Fibroblast of skin of back (primary cell): ENCODE measurements at places on chromosomes 16 and 17.

GRCh38 chr16:57004387-57005250 lies 15.3 kb downstream of the NLRC5 start:
- DNase-seq: no peak

- peak; percentile 68 for DNase-seq
Observed at GRCh38 chr17:68777243-68777855, 176.2 kb upstream of the FAM20A start.

GRCh38 chr17:6479622-6480302 lies 35.5 kb downstream of the PIMREG start:
- no peak for DNase-seq

DNA sequence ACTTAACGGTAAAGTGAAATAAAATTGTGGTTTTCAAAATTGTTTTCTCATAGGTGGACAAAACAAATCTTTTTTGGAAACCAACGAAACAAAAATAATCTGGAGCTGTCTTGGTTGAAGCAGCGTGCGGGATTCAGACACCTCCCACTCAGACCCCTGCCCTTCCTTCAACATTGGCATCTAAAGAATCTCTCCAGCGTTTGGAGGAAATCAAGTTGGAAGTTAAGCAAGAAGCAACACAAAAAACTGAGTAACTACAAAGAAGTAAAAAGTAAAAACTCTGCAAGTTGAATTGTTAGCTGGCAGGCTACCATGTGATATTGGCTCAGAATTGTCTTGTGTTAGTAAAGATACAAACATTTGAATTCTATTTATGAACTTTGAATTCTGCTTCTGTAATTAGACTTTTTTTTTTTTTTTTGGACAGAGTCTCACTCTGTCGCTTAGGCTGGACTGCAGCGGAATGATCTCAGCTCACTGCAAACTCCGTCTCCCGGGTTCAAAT lies 361.0 kb upstream of the PMFBP1 start:
- DNase-seq: peak; percentile 8

GRCh38 chr17:39650121-39650579 lies 13.2 kb downstream of the STARD3 start:
- no peak for DNase-seq

- DNase-seq: no peak
Observed at GRCh38 chr17:67050471-67051154, 6.3 kb downstream of the CACNG1 start.

DNA sequence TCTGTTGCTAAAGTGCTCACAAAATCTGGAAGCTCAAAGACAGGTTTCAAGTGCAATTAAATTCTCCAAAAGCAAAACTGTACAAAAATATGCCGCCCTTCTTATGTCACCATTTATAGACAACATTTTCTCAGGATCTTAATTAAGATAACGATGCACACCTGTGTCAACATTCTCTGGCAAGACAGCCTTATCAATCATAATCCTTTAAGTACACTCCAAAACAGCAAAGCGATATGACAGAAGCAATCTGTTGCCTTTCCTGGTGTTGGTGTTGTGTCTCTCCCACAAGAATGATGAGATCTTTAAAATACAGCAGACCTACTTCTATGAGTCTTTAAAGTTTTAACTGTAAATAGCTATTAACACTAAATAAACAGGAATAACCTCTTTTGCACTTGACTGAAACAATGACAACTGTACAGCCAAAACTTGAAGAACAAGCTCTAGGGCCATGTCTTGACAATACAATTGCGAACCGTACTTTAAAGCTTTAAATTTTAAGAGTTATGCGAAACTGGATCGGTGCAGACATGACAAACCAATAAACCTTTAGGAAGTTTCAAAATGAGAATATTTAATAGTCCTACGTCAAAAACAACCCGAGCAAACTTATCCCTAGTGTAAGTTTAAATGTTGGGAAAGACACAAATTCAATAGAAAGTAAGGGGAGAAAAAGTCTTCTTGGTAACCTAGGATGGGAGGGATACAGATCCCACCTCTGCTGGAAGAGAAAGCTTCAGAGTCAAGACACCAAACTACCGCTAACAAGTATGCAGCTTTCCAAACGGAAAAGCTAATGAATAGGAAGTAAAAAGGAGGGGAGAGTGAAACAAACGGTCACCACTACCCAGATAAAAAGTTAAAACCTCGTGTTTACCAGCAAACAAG lies 3.3 kb upstream of the IRX5 start:
- peak; percentile 12 for DNase-seq

DNA sequence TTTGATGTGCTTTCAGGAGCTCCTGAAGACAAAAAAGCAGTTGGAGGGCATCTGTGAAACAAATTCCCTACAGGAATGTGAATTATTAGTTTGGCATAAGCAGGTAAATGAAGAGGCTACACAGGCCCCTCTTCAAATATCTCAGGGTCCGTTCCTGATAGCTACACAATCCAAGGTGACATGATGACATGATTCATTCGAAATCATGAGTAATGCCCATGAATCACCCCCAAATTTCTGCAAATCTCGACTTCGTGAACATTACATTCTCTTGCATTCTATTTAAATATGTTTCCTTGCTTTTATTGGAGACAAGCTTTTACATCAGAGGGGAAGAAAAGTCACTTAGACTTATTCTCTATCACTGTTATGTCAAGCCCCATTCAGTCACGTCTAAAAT lies 22.3 kb downstream of the GAN start:
- DNase-seq: no peak

GRCh38 chr16:81647527-81647926 lies 131.6 kb upstream of the PLCG2 start:
- peak; percentile 89 for DNase-seq

DNA sequence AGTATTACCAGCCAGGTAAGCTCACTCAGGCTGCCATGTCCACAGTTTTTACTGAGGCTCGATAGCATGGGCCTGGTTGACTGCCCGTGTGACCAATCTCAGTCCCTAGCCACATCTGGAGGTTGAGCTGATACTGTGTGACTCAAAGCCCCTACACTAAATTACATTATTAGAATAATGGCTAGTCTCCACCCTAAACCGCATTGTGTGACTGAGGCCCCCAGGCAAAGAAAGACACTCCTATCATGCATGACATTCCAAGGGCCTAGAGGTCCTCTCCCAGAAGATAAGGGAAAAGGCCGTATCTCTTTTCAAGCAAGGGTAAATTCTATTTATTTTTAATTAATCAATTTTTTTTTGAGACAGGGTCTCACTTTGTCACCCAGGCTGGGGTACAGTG lies 505.3 kb downstream of the HAPSTR1 start:
- no peak for DNase-seq

DNA sequence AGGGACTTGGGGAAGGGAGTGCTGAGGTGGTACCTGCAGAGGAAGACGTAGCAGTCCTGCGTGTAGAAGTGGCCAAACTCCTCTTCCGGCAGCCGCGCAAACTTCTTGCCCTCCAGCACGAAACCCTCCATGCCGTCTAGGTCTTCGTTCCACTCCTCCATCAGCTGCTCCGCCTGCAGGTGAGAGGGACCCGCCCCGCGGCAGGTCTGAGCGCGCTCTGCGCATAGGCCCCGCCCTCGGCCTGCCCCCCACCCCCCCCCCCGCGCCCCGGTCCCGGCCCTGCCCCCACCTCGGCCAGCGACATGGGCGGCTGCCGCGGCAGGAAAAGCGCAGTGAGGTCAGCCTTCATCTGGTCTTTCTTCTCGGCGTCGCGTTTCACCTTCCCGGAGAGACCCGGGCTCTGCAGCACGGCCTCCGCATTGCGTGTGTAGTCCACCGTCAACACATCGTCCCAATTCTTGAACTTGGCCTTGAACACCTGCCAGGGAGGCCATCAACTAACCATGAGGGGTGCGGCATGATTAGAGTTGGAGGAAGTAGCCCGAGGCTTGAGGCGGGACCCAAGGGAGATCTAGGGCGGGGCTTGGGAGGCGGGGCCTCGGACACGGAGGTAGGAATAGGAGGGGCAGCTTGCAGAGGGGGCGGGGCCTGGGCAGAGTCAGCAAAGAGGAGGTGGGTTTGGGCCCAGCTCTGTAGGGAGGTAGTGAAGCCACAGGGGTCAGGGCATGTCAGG lies 11.5 kb downstream of the FLII start:
- DNase-seq: peak; percentile 37

GRCh38 chr16:84294117-84294516 lies 561 bp upstream of the WFDC1 start:
- no peak for DNase-seq

DNA sequence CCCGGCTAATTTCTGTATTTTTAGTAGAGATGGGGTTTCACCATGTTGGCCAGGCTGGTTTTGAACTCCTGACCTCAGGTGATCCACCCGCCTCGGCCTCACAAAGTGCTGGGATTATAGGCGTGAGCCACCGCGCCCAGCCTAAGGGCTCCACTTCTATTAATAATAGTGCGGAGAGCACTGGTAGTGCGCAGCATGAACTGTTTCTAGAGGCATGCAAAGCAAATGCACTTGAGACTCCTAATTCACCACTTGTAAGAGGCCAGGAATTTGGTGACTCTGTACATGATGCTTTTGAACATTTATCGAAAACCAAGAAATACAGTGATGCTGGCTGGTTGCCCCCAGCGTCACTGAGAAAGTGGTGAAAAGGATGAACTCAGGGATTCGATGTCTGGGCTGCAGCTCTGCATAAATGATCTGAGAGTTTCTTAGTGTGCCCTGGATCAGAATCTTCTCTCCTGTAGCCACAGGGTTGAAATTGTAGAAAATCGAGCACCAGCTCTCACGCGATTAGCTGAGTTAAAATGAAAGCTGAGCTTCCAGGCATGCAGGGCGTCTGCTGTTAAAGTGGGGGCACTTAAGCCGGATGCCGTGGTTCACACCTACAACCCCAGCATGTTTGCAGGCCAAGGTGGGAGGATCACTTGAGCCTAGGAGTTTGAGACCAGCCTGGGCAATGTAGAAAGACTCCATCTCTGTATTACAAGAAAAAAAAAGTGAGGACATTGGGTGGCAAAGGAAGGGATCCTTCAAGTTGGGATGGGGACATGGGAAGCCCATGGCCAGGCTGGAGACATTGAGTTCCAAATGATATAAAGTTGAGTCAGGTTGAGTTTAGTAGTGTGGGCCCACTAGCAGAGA lies 4.8 kb downstream of the RNF213 start:
- DNase-seq: no peak

- no peak for DNase-seq
Observed at GRCh38 chr17:49725452-49726130, 17.8 kb upstream of the SLC35B1 start.

- no peak for DNase-seq
Observed at GRCh38 chr17:15281909-15282308, 16.8 kb upstream of the PMP22 start.

DNA sequence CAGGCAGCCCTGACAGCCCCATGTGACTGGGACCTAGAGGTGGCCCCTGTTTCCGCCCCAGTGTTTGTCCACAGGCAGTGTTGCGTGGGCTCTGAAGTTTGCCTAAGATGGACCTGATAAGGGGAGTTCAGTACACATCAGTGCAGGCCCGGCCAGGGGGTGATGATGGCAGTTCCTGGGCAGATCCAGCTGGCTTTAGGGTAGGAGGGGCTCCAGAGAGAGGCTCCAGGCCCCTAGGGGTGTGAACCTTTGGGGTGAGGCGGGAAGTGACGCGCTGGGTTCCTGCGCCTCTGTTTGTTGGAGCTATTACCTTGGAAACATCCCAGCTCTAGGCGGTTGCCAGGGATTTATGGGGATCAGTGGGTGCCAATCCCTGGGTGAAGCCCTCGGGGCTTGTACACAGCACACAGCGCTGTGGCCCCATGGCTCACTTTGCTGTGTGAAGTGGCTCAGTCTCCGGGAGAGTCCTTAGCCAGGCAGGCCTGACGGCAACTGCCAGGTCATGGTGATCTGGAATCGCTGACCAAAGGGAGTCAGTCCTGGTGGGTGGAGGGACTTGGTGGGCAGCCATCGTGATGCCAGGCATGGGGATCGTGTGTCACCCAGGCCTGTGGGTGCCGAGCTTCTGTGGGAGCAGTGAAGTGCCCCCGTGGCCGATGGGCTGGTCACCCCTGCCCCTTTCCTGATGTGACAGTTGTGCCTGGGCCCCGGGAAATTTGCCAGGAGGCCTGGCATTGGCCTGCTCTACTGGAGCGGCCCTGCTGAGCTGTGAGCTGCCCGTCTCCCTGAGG lies 146.1 kb downstream of the SEC14L1 start:
- no peak for DNase-seq

GRCh38 chr16:85462714-85463611 lies 150.2 kb upstream of the GSE1 start:
- no peak for DNase-seq

GRCh38 chr16:56777482-56777881 lies 47.6 kb downstream of the NUP93 start:
- peak; percentile 22 for DNase-seq

GRCh38 chr16:66435896-66436295 lies 8.8 kb downstream of the BEAN1 start:
- no peak for DNase-seq

DNA sequence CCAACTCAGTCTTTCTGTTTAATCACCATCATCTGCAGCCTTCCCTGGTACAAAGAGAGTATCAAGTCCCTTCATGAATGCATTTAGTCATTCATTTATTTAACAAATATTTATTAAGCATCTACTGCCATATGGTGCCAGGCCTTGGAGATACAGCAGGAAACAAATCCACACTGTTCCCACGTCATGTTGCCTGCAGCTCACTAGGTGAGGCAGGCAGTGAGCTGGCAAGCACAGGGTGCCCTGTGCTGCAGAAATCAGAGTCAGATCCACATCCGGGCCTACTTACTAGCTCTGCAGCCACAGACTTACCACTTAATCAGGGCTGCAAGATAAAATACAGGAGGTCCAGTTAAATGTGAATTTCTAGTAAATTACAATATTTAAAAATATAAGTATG lies 38.5 kb upstream of the CES5A start:
- DNase-seq: no peak

GRCh38 chr17:71726341-71726740 lies 394.5 kb upstream of the SOX9 start:
- no peak for DNase-seq

DNA sequence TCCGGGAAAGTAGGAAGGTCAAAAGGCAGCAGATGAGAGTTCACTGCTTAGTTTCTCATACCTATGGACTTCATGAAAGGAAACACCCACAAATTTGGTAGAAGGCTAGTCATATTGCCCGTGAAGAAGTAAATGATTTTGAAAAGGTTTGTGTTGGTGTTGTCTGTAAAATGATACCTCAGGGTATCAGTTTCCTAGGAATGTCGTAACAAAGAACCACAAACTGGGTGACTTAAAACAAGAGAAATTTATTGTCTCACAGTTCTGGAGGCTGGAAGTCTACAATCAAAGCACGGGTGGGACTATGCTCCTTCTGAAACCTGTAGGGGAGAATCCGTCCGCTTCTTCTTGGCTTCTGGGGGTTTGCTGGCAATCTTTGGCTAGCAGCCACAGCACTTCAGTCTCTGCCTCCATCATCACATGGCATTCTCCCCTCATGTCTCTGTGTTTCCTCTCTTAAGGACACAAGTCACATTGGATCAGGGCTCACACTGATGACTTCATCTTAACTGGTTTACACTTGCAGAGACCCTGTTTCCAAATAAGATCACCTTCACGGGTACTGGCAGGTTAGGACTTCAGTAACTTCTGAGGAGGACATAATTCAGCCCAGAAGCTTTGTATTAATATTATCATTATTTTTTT lies 2.0 kb upstream of the NAE1 start:
- DNase-seq: no peak

DNA sequence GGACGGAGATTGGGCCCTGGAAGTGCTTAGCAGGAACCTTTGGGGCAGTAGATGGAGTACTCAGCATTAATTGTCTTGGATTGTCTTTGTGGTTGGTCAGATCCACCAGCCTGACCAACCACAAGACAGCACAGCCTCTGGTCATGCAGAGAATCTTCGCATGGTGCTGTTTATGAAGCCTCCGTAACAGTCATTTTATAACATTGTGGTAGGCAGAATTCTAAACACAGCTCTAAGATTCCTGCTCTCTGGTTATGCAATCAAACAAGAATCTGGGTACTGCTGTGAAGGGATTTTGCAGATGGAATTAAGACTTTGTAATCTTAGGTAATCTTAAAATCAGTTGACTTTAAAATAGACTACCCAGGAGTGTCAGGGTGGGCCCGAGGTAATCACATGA lies 312.2 kb upstream of the GOT2 start:
- DNase-seq: peak; percentile 91
